ENCODE measurements at places on chromosomes 12 and 14.

DNA sequence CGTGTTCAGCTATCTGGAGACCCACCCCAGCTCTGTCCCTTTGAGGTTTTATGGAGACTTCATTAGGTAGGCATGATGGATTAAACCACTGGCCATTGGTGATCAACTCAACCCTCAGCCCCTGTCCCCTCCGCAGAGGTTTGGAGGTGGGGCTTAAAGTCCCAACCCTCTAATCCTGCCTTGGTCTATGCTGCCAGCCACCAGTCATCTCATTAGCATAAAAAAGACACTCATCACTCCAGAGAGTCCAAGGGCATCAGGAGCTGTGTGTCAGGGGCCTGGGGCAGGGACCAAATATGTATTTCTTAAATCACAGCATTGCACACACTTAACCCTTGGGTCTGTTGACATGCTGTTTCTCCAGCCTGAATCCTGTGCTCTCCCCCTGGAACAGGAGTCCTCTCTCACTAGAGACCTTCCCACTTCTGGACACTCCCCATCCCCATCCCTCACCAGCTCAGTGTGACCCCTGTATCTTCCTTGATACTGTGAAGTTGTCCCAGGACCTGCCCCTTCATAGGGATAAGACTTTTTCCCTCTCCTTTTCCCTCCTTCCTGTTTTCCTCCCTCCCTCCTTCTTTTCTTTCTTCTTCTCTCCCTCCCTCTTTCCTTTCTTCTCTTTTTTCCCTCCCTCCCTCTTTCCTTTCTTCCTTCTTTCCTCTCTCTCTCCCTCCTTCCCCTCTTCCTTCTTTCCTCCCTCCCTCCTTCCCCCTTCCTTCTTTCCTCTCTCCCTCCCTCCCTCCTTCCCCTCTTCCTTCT, 54.7 kb upstream of the CLMN start:
- no peak for DNase-seq

DNA sequence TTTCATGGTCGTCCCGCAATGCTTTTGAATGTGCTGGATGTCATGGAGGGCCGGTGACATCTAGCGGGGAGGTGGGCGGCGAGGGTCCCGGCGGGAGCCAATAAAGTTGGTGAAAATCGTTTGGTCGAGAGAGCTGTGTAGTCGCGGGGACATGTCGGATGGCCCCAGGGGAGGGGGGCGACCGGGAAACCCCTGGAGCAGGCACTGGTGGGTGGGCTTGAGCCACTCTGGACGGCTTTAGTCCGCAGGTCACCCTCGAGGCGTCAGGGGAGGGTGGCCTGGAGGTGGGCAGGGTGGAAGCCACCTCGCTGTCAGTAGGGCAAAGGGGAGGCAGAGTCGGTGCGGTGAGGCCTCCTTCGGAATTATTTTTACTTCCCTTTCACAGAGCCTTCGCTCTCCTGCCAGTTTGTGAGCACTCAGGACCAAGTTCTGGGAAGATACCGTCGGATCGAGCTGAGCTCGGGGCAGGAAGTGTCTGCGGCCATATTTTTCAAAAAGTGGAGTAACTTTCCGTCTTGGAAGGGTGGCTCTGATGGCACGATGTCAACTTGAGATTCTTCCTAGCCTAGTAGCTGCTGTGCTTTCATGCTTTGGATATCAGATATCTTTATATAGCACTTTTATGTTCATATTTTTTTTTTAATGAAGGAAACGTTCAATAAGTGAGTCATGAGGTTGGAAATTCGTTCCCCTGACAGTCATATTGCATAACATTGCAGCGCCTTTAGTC, 28.2 kb downstream of the WBP11 start:
- no peak for DNase-seq

- no peak for DNase-seq
These were observed 187.0 kb downstream of the GRIP1 start for GRCh38 chr12:66491853-66492252.

- DNase-seq: no peak
These were observed 67.8 kb downstream of the TSHR start for GRCh38 chr14:81023095-81023710.

Measured in GM12878 (cell line).